ENCODE measurements at places on chromosomes 12 and 14. TPM values are rescaled to one million over a fixed set of nuclear protein-coding genes. Genes with fewer than 3 reads are reported as not detected.

OVCH1 gene
- total RNA-seq = 0.20 TPM

OXA1L gene
- total RNA-seq = 96.3 TPM

LMNTD1 gene
- total RNA-seq = not detected

BCL2L14 gene
- not detected for total RNA-seq

All from cardiac ventricle fibroblast (primary cell).